Left cardiac atrium (tissue), 4 donors: ENCODE measurements at places on chromosomes 1 and 21. TPM values are rescaled to one million over a fixed set of nuclear protein-coding genes. Genes with fewer than 3 reads are reported as not detected.

GRCh38 chr1:95073446-95073845 is 695 bp upstream of the ALG14 start:
- no peak for DNase-seq

- DNase-seq = no peak
Measured at GRCh38 chr1:153547560-153548551, 1.2 kb downstream of the S100A3 start.

GRCh38 chr1:204584699-204585372 is 68.6 kb downstream of the MDM4 start:
- DNase-seq = no peak

DNA sequence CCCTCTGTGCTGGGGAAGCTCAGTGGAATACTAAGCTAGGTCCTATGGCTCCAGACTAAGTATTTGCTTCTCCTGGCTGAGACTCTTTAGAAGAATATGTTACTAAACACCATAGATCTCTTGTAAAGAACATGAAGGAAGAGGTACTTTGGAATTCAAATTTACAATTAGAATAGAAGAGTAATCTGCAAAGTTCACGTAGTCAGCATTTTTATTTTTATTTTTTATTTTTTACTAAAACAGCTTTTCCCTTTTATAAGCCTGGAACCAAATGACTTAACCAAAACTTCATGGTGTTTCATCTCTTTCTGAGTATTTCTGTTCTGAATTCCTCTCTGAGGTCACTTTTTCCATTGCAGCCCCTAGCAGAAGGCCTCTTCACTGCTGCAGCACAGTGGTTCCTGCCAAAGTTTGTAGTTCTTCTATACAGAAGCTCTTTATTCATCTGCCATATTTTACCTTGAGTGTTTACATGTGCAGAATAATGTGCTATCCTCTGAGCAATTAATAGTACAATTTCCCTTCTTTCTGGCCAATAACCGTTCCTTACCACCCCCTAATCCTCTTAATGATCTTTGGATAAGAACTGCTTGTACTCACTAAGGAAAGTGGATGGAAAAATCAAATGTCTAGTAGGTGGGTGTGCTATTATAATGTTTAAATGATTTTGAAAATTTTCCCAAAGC is 27.2 kb downstream of the TSEN15 start:
- no peak for DNase-seq

DNA sequence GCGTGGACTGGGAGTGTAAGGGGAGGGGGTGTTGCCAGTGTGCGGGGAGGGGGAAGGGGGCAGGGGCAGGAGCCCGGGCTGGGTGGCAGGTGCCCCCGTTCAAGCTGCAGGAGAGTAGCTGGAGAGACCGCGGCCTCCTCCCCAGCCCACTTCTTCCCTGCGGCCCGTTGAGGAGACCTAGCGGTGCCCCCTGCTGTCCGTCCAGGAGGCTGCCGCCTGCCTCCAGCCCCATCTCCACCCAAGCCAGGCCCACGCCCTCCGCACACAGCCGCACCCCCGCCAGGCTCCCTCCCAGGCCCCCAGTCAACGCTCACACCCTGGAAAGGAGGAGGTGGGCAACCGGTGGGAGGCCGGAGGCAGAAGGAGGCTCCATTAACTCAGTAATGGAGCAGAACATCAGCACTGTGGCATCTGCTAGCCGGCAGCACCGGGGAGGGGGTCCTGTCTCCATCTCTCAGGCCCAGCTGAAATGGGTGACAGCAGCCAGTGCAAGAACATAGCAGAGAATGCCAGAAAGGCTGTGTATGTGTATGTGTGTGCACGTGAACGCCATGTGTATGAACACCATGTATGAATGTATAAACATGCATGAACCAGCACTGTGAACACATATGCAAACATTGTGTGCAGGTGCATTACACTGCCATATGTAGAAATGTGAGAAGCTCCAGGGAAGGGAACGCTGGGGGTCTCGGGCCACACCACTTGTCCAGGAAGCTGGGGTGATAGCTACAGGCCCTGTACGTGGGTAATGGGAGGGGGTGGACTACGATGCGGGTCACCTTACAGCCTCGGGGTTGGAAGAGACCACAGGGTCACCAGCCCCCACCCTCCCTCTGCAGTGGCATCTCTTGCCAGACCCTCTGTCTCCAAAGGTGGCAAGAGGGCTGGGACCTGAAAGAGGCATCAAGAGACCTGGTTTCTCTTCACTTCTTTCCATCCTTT is 84.6 kb downstream of the SYT2 start:
- DNase-seq = peak; percentile 76

DNA sequence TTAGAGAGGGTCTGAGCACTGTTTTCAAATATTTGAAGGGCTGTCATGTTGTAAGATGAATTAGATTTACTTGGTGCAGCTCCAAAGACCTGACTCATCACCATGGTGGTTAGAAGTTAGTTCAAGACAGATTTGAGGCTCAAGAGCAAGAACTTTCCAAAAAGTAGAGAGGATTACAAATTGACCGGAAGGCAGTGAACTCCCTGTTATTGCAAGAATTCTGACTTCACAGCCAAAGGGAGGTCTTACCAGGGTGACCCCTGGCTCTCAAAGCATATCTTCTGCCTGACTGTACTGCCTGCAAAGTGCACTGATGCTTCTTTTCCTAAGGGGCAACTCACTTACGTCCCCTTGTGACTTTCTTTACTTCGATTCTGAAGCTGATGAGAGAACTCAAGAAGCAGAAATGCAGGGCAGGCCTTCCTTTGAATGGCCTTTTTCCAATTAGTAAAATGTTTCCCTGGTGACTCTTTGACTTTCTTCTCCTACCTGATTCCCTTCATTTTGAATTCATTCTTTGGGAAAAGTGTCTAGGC is 86.4 kb downstream of the NAV1 start:
- no peak for DNase-seq

- no peak for DNase-seq
Measured at GRCh38 chr1:53376742-53377437, 49.0 kb upstream of the LRP8 start.

DNA sequence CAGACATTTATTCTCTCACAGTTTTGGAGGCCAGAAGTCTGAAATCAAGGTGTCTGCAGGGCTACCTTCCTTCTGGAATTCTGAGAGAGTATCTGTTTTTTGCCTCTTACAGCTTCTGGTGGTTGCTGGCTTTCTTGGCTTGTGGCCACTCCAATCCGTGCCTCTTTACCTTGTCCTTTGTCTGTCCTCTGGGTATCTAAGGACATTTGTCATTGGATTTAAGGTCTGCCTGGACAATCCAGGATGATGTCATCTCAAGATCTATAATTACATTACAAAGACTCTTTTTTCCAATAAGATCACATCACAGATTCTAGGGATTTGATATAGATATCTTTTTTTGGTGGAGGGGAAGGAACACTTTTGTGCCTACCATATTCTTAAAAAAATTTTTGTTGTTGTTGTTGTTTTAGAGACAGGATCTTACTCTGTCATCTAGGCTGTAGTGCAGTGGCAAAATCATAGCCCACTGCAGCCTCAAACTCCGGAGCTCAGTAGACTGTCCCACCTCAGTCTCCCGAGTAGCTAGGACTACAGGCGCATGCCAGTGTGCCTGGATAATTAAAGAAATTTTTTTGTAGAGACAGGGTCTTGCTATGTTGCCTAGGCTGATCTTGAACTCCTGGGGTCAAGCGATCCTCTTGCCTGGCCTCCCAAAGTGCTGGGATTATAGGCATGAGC is 61.9 kb downstream of the XPR1 start:
- DNase-seq = no peak

GRCh38 chr1:76240316-76240715 is 165.8 kb downstream of the ST6GALNAC3 start:
- DNase-seq = no peak

- DNase-seq = no peak
Measured at GRCh38 chr1:245770156-245770555, 615.4 kb downstream of the KIF26B start.

GRCh38 chr1:6960291-6960811 is 175.1 kb downstream of the CAMTA1 start:
- DNase-seq = peak; percentile 69

Gene ADGRB2
- total RNA-seq = 14.0 TPM

Gene TIE1
- 38.9 TPM for total RNA-seq

Gene CHIA
- not detected for total RNA-seq

Gene KCNJ9
- total RNA-seq = 0.06 TPM

Gene OR2T2
- total RNA-seq = not detected

Gene SLC30A1
- total RNA-seq = 13.9 TPM
